Activated CD4-positive, alpha-beta T cell treated with anti-CD3 and anti-CD28 coated beads for 48 hours (primary cell): ENCODE measurements at places on chromosomes 2 and 18.

DNA sequence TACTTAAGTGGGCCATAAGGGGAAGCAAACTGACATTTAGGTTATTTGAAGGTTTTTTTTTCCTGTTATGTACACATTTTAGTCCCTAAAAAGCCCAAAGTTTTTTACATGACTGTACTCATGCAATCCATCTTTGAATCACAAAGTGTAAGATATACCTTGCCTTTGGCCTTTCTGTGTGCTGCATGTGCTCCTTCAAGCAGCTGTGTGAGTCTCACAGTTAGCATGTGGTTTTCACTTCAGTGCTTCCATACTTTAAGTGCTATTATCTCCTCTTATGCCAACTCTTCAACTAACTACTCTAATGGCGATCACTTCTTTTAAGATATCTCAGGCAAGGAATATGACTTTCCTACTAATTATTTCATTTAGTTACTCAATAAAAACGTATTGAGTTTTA is 597.1 kb upstream of the ACVR2A start:
- DNase-seq = no peak

GRCh38 chr2:238861013-238861730 is 13.3 kb downstream of the TWIST2 start:
- no peak for DNase-seq

- no peak for DNase-seq
Measured at GRCh38 chr2:26640781-26641564, at the start of gene CIB4. Gene CIB4, minus strand, starts transcription at chr2:26641366. Its CDS starts 52 bp downstream, at chr2:26641314.

- no peak for DNase-seq
Measured at GRCh38 chr2:213129311-213129710, 22.1 kb downstream of the IKZF2 start.

DNA sequence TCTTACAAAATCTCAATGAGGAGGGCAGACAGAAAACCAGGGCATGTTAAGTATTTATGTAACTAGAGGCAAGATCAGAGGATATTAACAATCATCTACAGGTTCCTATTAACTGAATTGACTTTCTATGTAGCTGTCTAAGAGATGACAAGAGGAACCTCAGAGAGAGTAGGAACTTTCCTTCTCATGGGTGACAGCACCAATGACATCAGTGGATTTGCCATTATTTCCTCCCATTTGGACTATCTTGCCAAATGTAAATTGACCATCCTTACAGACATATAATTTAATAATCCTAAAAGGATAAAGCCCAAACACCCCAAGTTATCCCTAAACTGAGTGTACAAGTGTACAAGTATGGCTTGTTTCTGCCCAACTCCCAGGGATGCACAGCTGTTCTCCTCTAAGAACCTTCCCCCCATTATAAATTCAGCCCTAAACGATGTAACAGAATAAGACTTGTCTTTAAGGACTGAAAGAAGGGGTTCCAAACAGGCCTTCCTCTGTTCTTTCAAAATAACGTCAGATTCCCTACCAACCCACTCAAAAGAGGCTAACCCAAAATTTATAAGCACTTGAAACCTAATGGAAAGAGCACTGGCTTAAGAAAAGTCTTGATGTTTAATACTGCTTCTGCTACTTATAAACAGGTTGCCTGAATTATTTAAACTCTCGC is 73.4 kb upstream of the CHAC2 start:
- DNase-seq = no peak

- DNase-seq = no peak
Measured at GRCh38 chr2:59288771-59289170, 1047.6 kb upstream of the FANCL start.

DNA sequence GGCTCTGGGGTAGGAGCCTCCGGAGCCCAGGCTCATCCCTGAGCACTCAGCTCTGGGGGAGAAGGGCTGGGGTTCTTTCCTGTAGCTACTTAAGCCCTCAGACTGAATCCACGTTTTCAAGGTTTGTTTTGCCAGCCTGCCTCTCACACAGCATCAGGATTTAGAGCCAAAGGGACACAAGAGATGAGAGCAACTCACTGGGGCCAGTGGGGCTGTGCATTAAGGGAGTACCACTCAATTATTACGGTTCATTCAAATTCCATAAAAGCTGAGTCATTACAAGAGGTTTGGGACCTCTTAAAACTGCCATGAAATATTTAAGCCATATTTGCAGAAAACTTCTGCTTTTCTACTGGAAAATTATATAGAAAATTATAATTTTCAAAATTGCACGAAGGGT is 17.1 kb upstream of the SNED1 start:
- DNase-seq = no peak

DNA sequence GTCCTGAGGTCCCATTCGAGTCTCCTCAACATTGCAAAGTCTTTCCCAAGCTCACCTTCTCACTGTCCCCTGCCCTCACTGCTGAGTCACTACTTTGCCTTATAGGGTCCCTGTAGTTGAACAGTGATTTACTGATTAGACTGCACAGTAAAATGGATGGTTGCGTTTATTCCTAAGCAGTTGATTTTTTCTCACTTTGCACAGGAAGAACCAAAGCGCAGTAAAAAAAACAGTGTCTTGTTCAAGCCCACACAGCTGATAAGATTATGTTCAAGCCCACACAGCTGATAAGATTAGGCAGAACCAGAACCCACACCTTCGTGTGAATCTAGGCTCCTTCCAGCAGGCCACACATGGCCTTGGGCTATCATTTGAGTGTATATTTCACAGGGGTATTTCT is 215.3 kb upstream of the COPS8 start:
- no peak for DNase-seq

- no peak for DNase-seq
Measured at GRCh38 chr2:226446406-226447001, 353.1 kb downstream of the IRS1 start.

GRCh38 chr2:28425464-28425835 is 32.8 kb downstream of the FOSL2 start:
- no peak for DNase-seq
